Common myeloid progenitor, CD34-positive (primary cell): ENCODE measurements at places on chromosomes 4 and X.

GRCh38 chr4:7420661-7421040 is 14.1 kb downstream of the PSAPL1 start:
- no peak for DNase-seq

GRCh38 chr4:6694177-6694901 is 661 bp downstream of the S100P start:
- no peak for DNase-seq

DNA sequence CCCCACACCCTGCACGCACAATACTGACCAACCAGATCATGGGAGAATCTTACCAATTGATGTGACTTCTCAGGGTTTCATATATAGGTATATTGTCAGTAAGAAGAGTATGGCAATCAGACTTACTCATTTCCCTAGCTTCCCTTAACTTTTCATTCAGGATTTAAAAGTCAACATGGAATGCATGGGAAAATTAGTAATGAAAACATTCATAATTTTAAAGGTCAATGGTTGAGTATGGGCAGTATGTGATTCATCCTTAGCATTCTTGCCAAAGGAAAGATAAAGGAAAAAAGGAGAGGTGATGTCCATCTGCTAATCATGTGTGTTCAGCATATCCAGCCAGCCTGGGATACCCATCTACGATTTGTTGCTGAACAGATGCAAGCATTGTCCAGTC is 4.0 kb downstream of the DIPK2B start:
- no peak for DNase-seq

DNA sequence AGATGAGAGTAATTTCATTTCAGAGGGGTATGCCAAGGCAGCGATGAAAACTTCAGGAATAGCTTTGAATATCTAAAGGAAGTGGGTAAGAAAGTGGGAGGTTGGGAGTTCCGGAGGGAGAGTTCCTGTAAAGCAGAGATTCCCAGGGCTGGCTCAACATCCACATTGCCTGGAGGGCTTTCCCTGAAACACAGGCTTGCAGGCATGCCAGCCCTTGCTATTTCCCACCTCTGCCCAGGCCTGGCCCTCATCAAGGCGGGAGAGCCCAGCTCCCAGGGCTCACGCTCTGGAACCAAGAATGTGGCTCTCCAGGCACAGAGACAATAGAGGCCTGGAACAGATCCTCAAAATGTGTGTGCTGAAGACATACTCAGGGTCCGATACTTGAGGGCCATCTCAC is 43.8 kb upstream of the CLDN34 start:
- DNase-seq, result no peak

- peak; percentile 73 for DNase-seq
These were observed 62.8 kb downstream of the UBA6 start for GRCh38 chr4:67638136-67638535.

- peak; percentile 22 for DNase-seq
These were observed 98.4 kb upstream of the TENM3 start for GRCh38 chr4:182144626-182145333.

- DNase-seq, result no peak
These were observed 117.9 kb downstream of the CEP44 start for GRCh38 chr4:174401471-174402130.

GRCh38 chr4:86960557-86960961 is 25.7 kb downstream of the AFF1 start:
- no peak for DNase-seq

DNA sequence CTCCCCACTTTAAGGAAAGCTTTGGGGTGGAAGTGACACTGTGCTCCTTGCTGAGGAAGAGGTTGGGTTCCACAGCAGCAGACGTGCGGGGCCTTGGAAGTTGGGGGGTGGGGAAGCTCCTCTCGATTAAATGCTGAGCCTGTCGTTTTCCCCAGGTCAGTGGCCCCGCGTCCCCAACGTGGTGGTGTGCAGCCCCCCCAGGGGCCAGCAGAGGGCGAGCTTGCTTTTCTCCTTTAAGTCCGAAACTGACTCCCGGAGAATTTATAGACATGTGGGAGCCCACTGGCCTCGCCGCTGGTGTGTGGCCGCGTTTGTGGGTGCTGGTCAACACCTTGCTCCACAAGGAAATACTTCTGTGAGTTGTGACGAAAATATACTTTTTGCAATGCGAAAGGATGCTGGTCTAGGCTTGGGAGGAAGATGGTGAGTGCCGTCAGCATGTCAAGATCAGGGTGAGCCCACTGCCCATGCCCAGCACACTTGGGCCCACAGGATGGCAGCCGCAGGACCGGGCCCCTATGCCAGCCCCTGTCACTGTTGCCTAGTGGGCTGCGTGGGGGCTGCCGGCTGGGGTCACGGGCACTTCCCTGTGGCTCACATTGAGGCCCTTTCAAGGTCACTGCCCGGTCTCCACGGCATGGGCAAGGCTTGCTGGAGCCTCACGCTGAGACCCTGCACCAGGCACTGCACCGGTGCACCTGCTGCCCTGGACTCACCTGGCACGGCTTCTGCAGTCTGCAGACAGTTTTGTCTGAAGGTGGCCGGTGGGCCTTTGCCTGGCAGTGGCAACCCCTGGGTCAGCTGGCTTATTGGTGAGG is 9.4 kb downstream of the UVSSA start:
- peak; percentile 68 for DNase-seq

DNA sequence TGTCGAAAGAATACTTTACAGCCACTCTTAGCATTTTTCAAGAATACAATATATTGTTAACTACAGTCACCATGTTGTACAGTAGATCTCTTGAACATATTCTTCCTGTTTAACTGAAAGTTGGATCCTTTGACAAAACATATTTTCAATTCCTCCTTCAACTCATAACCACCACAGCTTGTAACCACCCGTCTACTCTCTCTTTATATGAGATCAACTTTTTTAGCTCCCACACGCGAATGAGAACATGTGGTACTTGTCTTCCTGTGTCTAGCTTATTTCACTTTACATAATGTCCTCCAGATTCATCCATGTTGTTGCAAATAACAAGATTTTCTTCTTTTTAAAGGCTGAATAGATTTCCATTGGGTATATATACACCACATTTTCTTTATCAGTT is 338.3 kb upstream of the IGFBP7 start:
- no peak for DNase-seq

GRCh38 chr4:2141022-2141761 is 82.1 kb downstream of the NAT8L start:
- DNase-seq, result no peak

DNA sequence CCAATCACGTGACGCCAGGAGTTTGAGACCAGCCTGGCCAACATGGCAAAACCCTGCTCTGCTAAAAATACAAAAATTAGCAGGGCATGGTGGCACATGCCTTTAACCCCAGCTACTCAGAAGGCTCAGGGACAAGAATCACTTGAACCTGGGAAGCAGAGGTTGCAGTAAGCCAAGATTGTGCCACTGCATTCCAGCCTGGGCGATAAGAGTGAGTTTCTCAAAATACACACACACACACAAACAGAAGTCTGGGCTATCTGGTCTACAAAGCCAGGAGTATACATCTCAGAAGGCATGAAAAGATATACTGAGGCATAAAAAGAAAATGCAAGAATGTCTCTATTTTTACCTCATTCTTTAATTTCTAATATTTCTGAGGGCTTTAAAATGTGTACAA is 11.3 kb downstream of the YTHDC1 start:
- DNase-seq, result no peak

- no peak for DNase-seq
These were observed 231.7 kb downstream of the SPRY1 start for GRCh38 chr4:123628288-123628687.

DNA sequence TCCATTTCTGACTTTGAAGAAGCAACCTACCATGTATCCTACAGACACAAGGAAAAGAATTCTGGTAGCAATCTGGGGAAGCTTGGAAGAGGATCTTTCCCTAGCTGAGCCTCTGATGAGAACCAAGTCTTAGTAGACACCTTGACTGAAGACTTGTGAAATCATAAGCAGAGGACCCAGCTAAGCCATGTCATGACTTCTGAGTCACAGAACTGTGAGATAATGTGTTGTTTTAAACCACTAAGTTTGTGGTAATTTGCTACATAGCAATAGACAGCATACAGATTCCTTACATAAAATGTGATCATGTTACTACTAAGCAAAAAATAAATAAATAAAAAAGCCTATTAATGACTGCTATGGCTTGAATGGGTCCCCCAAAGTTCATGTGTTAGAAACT is 71.3 kb upstream of the ANKRD50 start:
- DNase-seq, result no peak

DNA sequence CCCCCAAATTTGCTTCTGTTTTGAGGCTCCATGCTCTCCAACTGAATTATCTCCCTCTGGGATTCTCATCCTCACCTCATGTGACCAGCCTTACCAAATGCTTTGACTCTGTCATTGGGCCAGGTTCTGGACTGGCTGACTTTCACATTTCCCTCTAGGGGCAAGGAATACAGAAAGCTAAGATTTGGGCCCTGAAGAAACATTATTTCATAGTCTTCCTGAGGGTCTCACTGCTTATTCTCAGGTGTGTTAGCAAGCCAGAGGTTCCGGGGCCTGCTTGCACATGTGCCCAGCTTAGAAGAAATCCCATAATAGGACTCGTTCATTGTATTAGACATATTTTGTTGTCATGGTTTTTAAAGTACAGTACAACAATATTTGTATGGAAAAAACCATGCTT is 62.6 kb upstream of the TEX13D start:
- DNase-seq, result no peak

GRCh38 chrX:68823413-68824151 is 5.2 kb upstream of the EFNB1 start:
- no peak for DNase-seq

DNA sequence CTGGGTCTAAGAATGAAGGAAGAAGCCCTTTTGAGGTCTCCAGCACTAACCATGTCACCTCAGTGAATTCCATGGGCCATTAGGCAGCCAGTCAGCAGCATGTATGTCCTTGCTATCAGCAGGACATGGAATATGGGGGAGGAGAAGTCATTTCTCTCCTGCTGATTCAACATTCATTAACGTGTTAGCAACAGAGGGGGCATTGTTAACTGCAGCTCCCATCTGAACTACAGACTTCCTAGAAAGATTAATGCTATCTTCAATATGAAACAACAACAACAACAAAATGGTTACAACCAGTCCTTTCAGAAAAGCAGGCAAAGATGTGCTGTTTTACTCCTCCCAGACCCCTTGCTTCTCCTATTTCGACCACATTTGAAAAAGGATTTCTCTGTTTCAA is 120.4 kb upstream of the SLC34A2 start:
- DNase-seq, result no peak

DNA sequence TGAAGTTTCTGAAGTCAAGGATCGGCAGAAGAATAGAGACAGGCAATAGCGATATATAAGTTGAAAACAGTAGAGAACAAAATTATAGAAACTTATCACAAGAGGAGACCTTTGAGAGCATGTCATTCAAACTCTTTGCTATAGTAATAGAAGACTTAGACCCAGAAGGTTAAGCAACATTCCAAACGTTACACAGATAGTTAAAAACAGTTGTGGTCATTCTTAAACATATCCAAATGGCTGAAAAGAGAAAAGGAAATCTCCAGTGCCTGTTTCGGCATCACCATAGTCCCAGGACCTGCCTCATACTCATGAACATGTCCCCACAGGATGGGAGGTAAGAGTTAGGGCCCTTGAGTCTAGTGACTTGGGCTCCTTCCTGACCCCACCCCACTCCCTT is 258.1 kb upstream of the NOCT start:
- DNase-seq, result no peak

DNA sequence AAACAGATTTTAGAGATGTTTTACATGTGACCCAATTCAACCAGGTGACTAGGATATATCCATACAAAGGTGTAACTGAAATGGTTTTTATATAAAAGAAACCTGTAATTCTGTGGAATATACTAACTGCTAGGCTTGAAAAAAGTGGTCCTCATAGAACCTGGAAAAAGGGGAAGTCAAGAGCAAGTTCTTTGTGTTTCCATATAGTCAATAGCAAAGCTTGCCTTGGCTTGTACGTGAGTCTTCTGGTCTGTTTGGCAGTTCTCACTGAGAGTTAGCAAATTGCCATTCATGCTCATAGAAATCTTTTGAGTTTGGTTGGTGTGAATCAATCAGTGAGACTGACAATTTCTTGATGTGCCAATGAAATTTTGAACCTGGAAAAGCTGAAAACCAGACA is 79.4 kb upstream of the SMIM10 start:
- DNase-seq, result peak; percentile 17

GRCh38 chr4:38306482-38307071 is 346.4 kb downstream of the PTTG2 start:
- no peak for DNase-seq

- no peak for DNase-seq
These were observed 484.5 kb downstream of the PDGFC start for GRCh38 chr4:156487107-156487506.

- DNase-seq, result no peak
These were observed 114.9 kb upstream of the SMIM31 start for GRCh38 chr4:164639001-164639400.

DNA sequence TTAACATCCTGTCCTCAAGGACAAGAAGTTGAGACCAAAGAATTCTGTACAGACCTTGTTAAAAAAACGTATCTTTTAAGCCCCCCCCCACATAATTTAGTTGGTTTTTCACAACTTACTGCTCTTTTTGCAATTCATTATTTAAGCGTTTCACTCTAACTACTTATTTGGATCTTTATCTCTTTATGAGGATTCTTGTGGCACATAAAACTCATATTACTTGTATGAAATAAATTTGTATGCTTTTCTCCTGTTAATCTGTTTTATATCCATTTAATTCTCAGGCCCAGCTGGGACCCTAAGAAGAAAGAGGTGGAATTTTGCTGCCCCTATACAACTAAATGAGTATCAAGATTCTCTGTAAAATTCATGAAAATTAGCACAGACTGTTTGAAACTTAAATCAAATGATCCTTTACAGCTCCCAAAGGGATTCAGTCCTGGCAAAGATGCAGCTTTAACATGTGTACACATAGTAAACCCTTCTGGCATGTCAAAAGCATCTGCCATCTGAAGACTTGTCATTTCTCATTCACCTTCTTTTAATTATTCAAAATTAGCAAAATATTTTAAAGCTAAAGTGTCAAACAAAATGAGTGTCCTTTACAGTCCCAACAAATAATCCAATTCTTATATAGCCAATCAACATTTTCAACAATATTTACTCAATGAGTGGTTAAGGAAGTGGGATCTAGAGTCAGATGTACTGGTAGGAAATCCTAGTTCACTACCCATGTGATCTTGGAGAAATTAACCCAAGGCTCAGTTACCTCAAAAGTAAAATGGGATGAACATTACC is 17.7 kb downstream of the ARAP2 start:
- DNase-seq, result no peak

GRCh38 chr4:105274090-105274489 is 127.4 kb downstream of the TET2 start:
- no peak for DNase-seq
